ENCODE measurements at places on chromosomes 3 and 15.

DNA sequence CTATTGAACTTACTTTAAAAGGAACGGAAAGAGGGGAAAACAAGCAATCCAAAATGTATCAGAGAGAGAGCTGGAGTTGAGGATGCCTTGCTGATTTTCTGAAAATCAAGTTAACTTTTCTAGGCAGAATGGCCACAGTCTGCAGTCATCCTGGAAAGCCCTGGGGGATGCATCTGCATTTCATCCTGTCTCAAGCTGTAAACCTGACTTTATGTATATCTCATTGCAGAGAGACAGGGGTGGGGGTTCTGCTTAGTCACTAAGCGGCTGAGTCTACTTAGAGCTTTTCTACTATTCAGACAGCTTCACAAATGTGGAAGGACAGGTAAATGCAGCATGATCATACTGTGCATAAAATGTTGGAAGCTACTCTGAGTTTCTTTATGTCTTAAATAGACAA, 41.4 kb downstream of the MRPS25 start:
- H3K36me3 ChIP-seq: peaks cover 25% of the 10 kb centered on the region
- no peak overlapping the region for H3K27ac ChIP-seq
- H3K4me3 ChIP-seq: no peak overlapping the region
- H3K4me1 ChIP-seq: 0 out of 2 replicates have a peak, but pooled peaks cover 2% of the 10 kb centered on the region
- H3K27me3 ChIP-seq: no peaks in the 10 kb centered on the region

DNA sequence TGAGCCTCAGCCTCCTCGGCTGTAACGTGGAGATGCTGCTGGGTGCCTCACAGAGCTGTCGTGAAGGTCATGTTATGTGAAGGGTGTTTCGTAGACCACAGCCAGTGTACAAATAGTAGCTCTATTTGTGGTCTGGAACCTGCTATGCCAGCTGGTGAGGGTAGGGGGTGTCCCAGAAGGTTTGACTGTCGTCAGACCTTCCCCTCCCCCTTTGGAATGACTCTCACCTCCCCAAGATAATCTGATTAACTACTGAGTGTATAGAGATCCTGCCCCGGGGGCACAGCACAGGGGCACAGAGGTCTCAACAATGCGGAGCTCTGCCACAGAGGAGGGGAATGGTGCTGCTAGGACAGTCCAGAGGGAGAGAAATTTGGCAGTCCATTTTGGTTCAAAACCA, 20.5 kb downstream of the FGD5 start:
- H3K36me3 ChIP-seq: no peaks in the 10 kb centered on the region
- no peak for DNase-seq
- H3K4me1 ChIP-seq: peaks cover 4% of the 10 kb centered on the region
- no peaks in the 10 kb centered on the region for H3K27me3 ChIP-seq

DNA sequence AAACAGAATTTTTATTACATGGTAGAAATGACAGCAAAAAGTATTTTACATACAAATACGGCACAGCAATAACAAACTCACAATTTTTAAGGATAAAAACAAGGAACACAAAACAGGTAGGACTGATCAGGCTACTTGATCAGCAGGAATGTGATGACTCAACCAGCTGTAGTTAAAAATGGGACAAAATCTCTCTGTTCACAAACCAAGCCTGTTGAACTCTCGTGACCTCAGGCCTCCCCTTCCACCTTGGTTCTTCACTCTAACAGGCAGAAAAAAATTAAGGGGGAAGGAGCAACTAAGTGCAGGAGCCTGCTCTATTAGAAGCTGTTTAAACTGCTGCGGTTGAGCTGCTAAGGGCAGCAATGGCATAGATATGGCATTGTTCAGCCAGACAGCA, 18.7 kb downstream of the FBXL22 start:
- H3K36me3 ChIP-seq: peaks cover 2% of the 10 kb centered on the region
- H3K27me3 ChIP-seq: no peaks in the 10 kb centered on the region
- H3K4me3 ChIP-seq: no peak overlapping the region
- no peaks in the 10 kb centered on the region for H3K4me1 ChIP-seq

GRCh38 chr15:77554306-77555080, 78.2 kb downstream of the LINGO1 start:
- H3K27me3 ChIP-seq: no peaks in the 10 kb centered on the region
- no peaks in the 10 kb centered on the region for H3K36me3 ChIP-seq
- no peaks in the 10 kb centered on the region for H3K4me1 ChIP-seq
- no peak overlapping the region for H3K4me3 ChIP-seq

- DNase-seq: no peak
- H3K27ac ChIP-seq: no peak overlapping the region
- H3K4me3 ChIP-seq: no peak overlapping the region
- no peaks in the 10 kb centered on the region for H3K36me3 ChIP-seq
- no peaks in the 10 kb centered on the region for H3K27me3 ChIP-seq
- peaks cover 4% of the 10 kb centered on the region for H3K4me1 ChIP-seq
Measured at GRCh38 chr3:67015702-67016484, 17.8 kb downstream of the KBTBD8 start.

DNA sequence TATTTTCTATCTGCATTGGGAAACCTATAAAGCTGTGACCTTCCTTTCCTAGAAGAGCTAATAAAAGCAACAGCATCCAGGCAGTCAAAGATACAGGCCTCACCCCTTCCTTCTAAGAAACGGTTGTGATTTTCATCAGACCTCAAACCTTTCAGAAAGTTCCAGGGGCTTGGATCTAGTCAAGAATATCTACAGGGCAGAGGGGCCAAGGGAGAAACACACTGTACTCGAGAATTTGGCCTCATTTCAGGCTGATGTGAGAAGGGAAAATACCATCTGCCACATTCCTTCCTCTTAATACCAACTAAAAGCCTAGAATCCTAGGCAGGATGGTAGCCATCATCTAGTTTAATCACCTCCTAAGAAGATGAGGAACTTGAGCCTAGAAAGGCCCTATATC, 24.5 kb upstream of the BCL6 start:
- no peaks in the 10 kb centered on the region for H3K27me3 ChIP-seq
- no peak overlapping the region for H3K4me3 ChIP-seq
- H3K27ac ChIP-seq: no peak overlapping the region

Data from iPS DF 6.9 (cell line).